Tibial nerve (tissue), 4 donors: ENCODE measurements at places on chromosomes 16 and 17. TPM values are rescaled to one million over a fixed set of nuclear protein-coding genes. Genes with fewer than 3 reads are reported as not detected.
A peak's percentile ranks its signal among the peaks of the same experiment; 100 is the strongest.

CD300H gene
- total RNA-seq, result not detected

RCVRN gene
- not detected for total RNA-seq

KRTAP2-3 gene
- total RNA-seq, result not detected

DNA sequence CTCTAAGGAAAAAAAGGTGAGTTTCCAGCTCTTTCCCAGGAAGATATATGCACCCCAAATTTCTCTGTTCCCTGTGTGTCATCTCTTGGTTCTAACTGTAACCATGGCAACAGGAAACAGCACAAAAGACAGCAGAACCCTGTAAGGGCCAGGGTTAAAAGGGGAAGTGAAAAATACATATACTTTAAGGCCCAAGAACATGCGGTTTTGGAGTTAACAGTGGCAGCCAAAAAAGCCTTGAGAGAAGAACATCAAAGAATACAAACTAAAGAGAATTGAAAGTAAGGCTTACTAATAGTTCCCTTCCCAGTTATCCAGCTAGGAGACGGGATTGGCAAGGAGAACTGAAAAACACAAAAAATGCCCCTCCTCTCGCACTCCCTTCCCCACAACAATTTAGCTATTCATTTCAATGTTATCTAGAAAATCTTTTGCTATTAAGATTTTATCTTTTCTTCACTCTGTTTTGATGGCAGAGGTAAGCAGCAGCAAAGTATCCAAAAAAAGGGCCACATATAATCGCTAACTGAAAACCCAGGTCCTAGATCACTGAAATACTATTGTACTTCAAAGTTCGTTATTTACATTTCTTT is 1.5 kb downstream of the SPOP start:
- DNase-seq, result no peak
- no peaks in the 10 kb centered on the region for H3K27me3 ChIP-seq
- H3K4me3 ChIP-seq, result peak overlapping the region; percentile 89
- no peak overlapping the region for H3K27ac ChIP-seq
- H3K36me3 ChIP-seq, result no peaks in the 10 kb centered on the region

GRCh38 chr16:57534337-57534880 is 2.0 kb downstream of the CCDC102A start:
- DNase-seq, result no peak
- H3K4me1 ChIP-seq, result peaks cover 44% of the 10 kb centered on the region
- H3K4me3 ChIP-seq, result no peak overlapping the region

GRCh38 chr16:54430491-54431030 is 144.0 kb upstream of the IRX3 start:
- no peak overlapping the region for H3K27ac ChIP-seq
- no peak overlapping the region for H3K4me3 ChIP-seq
- H3K27me3 ChIP-seq, result no peaks in the 10 kb centered on the region
- no peaks in the 10 kb centered on the region for H3K4me1 ChIP-seq
- no peak for DNase-seq
- no peaks in the 10 kb centered on the region for H3K36me3 ChIP-seq

GRCh38 chr17:32187271-32187670 is 45.0 kb downstream of the RHOT1 start:
- no peak overlapping the region for H3K4me3 ChIP-seq
- no peak for DNase-seq
- no peak overlapping the region for H3K27ac ChIP-seq
- no peaks in the 10 kb centered on the region for H3K4me1 ChIP-seq
- H3K27me3 ChIP-seq, result no peaks in the 10 kb centered on the region

DNA sequence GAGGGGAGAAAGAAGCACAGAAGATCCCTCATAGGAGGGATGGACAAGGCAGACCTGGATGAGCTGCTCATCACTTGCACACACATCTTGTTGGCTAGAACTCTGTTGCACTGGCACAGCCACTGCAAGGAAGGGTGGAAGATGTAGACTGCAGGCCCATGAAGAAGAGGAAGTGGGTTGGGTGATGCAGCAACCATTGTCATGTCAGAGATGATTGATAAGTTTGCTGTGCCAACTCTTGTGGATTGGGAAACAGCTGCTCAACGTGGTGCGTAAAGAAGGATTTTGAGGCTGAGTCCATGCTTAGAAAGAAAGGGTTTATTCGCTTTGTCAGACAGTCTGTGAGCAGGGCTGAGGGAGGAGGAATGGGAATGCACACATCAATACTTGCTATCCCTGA is 161.4 kb upstream of the MPHOSPH6 start:
- no peaks in the 10 kb centered on the region for H3K27me3 ChIP-seq
- no peaks in the 10 kb centered on the region for H3K4me1 ChIP-seq
- no peak overlapping the region for H3K27ac ChIP-seq
- H3K4me3 ChIP-seq, result no peak overlapping the region
- no peaks in the 10 kb centered on the region for H3K36me3 ChIP-seq

GRCh38 chr17:28788100-28788499 is 44.3 kb downstream of the TRAF4 start:
- no peaks in the 10 kb centered on the region for H3K4me1 ChIP-seq
- H3K27ac ChIP-seq, result no peak overlapping the region
- H3K4me3 ChIP-seq, result no peak overlapping the region
- H3K36me3 ChIP-seq, result no peaks in the 10 kb centered on the region

- peak; percentile 54 for DNase-seq
- no peaks in the 10 kb centered on the region for H3K36me3 ChIP-seq
- peak overlapping the region; percentile 95 for H3K4me3 ChIP-seq
- H3K27me3 ChIP-seq, result no peaks in the 10 kb centered on the region
These were observed 38.1 kb downstream of the SOST start for GRCh38 chr17:43720311-43721060.

DNA sequence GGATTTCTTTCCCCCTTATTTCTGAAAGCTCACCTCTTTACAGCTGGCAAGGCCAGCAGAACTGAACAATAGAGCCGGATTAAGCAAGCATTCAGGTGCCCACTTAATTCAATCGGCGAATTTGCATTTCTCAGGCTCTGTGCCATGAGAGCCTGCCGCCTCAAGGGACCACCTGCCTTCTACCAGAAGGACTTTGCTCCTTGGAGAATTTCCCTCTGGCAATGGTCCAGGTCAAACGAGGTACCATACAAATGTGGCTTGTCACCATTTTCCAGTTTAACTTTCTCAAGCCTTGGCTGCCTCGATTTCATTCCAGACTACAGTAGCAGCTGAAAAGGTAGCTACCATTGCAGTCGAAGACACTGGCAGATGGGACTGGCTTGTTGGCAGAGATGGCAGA is 534.0 kb downstream of the MAF start:
- DNase-seq, result no peak
- H3K4me1 ChIP-seq, result no peaks in the 10 kb centered on the region
- no peaks in the 10 kb centered on the region for H3K27me3 ChIP-seq
